ENCODE measurements at places on chromosomes 2 and 18.

DNA sequence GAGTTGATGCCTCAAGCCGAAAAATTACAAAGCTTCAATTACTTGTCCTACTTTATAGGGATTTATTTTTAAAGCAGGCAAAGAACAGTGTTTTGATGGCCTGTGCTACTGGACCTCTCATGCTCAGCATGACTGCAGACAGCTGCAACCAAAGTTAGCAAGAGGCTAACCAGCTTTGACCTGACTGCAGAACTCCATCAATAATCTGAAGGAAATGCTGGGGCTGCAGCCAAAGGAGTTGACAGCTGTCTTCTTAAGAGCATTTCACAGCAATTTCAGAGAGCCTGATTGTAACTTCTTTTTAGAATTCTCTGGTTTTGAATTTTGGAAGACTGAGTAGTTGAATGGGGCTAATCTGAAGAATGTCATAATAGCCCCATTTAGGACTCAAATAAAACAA is 46.5 kb upstream of the SESTD1 start:
- DNase-seq: no peak

GRCh38 chr18:11586896-11587295 is 22.5 kb upstream of the SLC35G4 start:
- DNase-seq: no peak

GRCh38 chr2:84924173-84925106 is 19.0 kb downstream of the TMSB10 start:
- no peak for DNase-seq

DNA sequence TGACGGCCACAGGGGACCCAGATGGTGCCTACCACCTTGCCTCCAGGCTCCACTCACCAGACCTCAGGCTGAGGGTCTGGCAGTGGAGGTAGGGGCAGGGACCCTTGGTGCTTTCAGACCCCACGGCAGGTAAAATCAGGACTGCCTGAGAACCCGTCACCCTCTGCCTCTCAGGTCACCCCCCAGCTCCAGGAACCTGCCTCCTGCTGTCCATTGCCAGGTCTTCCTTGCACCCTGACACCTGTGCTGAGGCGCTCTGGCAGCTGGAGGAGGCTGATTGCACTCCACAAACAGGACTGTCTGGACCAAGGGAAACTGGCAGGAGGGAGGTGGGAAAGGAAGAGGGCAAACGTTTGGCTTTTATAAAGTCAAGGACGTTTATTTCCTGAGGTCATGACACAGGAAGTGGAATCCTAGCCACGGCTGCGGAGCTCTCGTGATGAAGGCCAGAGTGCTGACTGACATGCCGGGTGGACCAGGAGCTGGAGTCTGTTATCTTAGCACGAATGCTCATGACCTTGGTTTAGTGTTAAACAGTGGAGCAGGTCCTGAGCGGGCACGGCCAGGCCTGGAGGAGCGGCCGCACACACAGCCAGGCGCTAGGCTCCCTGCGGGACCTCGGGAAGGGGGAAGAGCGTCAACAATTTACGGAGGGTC is 40.5 kb downstream of the ANO7 start:
- DNase-seq: no peak

DNA sequence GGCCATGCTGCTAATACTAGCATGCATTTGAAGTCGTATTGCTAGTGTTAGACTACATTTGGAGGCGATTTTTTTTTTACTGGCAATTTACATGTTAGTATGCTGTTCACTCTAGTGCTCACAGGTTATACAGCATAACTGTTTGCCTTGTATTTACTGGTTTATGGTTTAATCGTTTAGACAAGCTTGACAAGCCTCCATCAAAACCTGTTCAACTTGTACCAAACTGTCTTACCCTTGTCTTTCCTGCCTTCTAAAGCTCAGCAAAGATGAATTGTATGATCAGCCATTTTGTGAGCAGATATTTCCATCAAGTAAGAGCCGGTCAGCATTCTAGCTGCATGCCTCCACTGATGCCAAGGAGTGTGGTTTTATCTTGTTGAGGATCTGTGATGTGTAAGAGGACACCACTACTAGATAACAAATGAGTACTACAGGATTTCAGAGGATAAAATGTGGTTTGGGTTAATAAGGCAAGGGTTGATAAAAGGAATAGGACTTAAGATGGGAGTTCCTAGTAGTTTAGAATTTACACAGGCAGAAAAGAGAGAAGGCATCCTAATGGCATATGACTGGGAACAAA is 68.4 kb upstream of the ITM2C start:
- DNase-seq: no peak
